ENCODE measurements at places on chromosomes 4 and X.

GRCh38 chr4:114890773-114891172 lies 222.6 kb downstream of the NDST4 start:
- DNase-seq = no peak

DNA sequence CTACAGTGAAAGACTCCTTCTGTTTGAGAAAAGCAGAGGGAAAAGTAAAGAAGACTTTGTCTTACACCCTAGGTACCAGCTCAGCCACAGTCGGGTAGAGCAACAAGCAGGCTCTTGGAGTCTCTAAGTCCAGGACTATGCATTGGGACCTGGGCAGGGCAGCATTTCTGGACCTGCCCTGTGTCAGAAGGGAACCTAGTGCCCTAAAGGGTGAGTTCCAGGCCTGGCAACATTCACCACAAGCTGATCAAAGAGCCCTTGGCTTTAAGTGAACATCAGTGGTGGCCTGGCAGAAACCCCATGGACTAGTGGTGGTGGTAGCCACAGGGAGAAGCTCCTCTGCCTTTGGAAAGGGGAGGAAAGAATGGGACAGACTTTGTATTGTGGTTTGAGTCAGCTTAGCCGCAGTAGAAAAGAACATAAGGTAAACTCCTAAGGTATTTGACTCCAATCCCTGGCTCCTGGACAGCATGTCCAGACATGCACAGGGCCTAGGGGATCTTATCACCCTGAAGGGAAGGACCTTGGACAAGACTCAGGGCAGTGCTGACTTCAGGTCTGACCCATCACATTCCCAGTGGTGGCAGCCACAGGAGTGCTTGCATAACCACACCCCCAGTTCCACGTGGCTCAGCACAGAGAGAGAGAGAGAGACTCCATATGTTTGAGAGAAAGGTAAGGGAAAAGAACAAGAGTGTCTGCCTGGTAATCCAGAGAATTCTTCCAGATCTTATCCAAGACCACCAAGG lies 32.6 kb downstream of the CCDC158 start:
- DNase-seq = no peak

DNA sequence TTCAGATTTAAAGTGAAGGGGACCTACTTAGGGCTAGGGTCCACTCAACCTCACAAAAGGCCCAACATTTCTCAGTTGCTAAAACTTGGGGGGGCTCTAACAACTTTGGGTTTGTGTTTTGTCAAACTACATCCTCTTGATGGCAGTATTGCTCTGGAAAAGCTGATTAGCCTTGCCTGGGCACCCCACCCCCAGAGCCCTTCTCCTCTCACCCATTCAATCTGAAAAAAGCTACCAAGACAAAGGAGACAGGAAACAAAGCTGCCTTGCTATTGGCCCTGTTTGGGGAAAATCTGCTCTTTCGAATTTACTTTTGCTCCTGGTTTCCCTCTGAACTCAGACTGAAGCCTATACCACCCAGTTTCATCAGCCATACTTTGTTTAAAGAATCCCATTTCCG lies 195.2 kb upstream of the STK26 start:
- peak; percentile 46 for DNase-seq

DNA sequence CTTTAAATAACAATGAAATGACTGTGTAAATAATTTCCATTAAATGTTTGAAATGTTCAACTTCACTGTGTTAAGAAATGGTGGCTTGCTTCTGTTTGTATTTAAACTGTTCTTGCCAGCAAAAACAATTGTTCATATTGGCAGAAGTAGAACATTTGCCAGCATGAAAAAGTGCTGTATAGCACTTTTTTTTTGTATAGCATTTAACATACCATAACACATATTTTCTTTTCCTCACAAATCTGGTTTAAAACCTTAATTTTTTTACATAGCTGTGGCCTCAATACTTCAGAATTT lies 94.1 kb downstream of the COX18 start:
- no peak for DNase-seq

DNA sequence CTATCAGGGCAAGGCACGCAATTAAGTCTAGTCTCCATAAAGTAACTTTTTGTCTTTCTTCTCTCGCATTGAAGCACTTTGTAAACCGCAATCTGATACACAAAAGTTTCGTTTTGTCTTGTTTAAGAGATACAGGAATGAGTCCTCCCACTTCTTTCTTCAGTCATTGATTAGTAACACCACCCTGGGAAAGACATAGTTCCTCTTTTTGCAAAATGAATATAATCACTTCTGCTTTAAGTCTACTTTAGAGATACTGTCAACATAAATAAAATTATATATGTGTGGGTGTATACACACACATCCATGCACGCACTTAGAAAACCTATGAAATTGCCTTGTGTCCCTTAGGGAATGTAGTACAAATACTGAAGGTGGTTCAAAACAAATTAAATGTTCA lies 11.7 kb downstream of the COQ2 start:
- no peak for DNase-seq

DNA sequence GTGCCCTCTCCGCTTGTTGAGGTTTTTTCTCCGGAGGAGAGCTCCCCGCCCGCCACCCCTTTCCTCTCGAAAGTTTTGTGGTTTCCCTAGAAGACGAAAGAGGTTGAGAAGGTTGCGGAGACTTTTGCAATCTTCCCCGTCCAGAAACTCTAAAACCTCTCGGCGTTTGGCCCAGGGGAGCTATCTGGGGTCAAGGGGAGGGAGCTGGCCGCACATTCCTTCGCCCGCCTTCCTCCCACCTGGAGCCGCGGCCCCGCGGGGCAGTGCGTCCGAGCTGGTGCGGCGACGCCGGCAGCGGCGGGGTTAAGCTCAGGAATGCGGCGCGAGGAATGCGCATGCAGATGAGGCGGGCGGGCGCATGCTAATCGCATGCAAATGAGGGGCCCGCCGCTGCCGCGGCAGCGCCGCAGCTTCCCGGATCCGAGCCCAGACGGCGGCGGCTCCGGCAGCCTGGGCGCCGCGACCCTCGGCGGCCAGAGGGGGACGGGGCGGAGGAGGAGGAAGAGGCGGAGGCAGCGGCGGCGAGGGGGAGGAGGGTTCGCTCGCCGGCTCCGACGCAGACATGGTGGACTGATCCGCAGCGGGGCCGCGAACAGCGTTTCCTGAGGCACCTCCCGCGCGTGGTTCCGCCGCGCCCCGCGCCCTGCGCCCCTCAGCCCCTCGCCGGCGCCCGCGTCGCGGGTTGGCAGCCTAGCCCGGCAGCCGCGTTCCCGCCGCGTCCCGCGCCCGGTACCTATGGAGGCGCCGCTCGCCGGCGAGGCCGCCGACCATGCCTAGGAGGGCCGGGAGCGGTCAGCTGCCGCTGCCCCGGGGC lies at the start of gene WWC2:
Gene WWC2, plus strand, starts transcription at position 535 of the 814 bp plus-strand sequence. Its CDS starts 235 bp downstream, at position 770.
- DNase-seq = peak; percentile 66

- no peak for DNase-seq
Measured at GRCh38 chr4:5218376-5219069, 167.2 kb downstream of the STK32B start.

GRCh38 chr4:74166135-74166534 lies 8.2 kb downstream of the MTHFD2L start:
- no peak for DNase-seq
